Left forelimb (tissue), 1 donor: ENCODE measurements at places on chromosomes 3 and 15.

DNA sequence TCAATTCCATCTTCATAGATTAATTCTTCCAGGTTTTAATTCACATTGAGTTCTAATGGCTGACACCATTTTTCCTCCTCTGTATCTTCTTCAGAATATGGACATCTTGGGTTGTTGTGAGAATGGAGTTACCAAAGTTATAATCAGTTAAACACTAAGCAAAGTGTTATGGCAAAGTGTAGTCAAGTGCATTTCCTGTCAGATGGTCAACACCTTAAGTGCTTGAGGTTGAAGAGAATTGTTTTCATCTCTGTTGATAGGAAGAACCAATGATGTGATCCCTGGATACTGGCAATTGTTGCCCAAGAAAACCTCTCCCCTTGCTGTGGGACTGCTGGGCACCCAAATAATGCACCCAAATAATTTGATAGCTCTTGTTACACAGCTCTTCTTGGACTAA, 102.6 kb upstream of the SATB1 start:
- DNase-seq, result no peak

DNA sequence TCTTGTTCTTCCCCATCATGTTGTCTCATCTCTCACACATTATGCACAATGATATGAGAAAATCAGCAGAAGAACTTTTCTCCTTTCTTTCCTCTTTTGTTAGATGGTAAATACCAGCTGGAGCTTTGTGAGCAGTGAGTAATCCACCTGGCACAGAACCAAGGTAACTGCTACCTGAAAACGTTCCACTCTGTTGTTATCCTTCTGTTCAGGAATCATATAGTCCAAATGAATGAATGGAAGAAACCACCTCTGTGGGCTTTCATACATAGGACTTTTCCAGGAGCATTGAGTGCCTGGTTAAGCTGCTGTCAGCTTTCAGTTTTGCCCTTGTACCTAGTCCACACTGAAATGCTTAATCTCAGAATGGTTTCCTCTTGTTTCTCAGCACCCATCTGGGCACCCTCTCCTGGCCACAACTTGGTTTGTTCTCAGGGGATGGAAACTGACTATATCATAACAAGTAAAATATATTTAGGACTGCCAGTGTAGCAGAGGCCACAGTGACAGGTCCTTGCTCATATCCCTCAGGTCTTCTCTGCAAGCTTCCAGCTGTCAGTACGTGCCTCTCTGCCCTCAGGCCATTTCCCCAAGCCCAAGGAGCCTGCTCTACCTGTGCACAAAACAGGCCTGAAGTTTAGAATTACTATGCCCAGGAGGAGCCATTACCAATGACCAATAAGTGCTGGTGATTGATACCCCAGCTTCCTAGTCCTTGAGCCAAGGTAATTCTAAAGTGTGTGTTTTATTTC, 23.5 kb upstream of the SLC4A7 start:
- no peak for DNase-seq

GRCh38 chr3:109803274-109803673, 465.9 kb upstream of the DPPA4 start:
- DNase-seq, result no peak

- DNase-seq, result no peak
Observed at GRCh38 chr15:83565553-83566159, 88.3 kb upstream of the ADAMTSL3 start.

GRCh38 chr3:143084856-143085731, 34.5 kb upstream of the CHST2 start:
- DNase-seq, result no peak

- DNase-seq, result no peak
Observed at GRCh38 chr3:114329823-114330222, 36.0 kb downstream of the TIGIT start.

DNA sequence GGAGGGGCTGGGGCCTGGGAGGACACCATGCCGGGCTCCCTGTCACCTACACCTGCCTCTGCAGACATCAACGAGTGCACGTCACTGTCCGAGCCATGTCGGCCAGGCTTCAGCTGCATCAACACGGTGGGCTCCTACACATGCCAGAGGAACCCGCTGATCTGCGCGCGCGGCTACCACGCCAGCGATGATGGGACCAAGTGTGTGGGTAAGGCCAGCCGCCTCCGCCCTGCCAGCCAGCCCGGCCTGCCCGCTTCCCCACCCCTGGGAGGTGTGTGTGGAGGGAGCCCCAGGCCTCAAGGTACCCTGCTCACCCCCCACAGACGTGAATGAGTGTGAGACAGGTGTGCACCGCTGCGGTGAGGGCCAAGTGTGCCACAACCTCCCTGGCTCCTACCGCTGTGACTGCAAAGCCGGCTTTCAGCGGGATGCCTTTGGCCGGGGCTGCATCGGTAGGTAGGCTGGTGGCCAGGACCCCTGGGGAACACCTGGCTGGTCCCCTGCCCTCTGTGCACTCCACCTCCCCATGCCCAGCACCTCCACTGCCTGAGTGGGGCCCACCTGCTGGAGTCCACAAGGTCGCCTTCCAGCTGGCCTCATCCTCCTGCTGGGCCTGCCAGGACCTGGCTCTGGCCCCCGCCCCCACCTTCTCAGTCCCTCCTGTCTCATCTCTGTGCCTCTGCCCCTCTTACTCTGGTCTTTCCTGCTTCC, 80.1 kb downstream of the FBLN2 start:
- DNase-seq, result no peak

DNA sequence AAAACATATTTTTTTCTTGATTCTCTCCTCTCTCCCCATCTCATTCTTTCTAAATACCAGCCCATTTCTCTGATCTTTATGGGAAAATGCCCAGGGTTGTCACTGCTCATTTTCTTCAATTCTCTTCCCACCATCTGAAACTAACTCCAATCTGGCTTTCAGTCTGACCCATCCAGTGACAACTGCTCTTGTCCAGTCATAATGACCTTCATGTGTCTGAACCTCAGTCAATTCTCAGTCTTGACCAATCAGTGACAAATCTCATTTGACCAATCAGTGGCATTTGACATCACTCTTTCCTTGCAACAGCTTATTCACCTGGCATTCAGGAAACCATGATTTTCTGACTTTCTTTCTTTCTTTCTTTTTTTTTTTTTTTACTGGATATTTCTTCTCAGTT, 15.1 kb downstream of the VEPH1 start:
- DNase-seq, result no peak

DNA sequence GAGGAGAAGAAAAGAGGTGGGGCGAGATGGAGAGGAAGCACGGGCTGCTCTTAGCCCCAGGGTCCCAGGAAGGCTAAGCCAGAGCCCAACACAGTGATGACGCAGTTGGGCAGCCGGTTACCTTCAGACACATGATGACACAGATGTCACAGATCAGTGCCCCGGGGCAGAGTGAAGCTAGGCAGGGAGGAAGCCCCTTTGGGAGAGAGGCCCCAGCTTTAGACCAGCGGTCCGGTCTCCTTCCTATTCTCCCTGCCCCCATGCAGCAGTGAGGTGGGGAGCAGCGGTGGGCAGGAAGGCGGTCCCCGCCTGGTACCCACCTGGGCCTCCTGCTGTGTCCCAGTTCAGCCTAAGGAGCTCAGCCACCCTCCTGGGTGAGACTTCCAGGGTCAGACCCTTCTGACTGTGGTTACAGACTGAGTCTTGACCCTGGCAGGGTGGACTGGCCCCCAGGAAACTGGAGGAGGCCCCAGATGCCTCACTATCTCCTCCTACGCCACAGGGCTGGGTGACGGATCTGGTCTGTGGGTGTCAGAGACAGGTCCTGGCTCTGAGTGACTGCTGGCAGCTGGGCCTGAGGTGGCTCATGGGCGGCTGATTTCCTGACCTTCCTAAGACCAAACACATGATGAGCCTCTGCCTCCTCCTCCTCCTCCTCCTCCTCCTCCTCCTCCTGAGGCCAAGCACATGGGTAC, 38.8 kb upstream of the LINGO1 start:
- no peak for DNase-seq

DNA sequence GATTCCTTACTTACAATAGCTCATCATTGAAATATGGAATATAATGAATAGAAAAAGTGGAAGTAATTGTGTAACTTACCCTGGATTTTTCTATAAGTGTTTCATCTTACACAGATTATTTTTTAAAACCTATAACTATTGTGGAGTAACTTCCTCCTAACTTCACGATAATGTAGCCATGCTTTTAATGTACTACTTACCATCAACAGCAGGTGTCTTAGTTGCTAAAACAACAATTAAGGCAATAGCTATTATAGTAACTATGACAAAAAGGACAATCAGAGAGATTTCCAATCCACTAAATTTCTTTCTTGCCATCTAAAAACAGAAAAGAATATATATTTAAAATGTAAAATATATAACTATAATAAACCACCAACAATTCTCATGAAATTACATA, 2.6 kb downstream of the SI start:
- DNase-seq, result no peak

GRCh38 chr3:10116138-10116460, 624 bp downstream of the BRK1 start:
- no peak for DNase-seq

DNA sequence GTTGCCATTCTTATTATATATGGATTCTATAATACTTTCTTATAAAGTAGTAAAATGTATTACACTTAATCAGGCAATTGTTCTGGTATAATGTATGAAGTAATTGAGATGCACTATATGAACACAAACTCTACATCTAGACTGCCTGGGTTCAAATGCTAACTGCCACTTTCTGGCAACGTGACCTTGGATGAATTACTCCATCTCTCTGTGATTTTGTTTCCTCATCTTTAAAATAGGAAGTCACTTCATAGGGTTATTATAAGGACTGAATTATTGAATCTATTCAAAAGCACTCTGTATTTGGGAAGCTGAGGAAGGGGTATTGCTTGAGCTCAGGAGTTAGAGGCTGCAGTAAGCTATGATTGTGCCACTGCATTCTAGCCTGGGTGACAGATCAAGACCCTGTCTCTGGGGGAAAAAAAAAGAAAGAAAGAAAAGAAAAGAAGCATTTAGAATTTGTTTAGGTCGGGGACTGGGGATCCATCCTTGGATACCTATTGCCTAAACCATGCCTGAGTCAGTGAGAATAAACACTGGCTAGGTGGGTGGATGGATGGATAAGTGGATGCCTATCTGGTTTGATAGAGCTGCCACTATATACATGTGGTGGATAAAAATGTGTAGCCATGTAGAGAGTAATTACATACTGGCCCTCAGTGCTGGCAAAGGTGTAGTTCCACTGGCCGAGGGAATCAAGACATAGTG, 2.5 kb downstream of the TM4SF1 start:
- DNase-seq, result no peak

GRCh38 chr15:52681441-52681840, 2.3 kb upstream of the ATOSA start:
- DNase-seq, result no peak

DNA sequence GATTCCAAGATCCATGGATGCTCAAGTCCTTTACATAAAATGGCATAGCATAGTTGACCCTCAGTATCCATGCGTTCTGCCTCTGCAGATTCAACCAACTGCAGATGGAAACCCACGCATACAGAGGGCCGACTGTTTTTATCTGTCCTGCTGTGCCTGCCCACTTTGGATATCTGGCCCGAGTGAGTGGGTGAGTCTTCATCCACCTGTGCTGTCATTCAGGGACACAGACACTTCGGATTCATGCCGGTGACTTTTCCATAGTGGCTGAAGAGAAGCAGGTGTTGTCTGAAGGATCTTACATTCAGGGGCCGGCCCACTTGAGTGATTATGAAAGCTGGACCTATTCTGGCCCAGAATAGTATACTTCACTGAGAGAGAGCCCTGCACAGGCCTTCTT, 85.1 kb downstream of the RYR3 start:
- no peak for DNase-seq

DNA sequence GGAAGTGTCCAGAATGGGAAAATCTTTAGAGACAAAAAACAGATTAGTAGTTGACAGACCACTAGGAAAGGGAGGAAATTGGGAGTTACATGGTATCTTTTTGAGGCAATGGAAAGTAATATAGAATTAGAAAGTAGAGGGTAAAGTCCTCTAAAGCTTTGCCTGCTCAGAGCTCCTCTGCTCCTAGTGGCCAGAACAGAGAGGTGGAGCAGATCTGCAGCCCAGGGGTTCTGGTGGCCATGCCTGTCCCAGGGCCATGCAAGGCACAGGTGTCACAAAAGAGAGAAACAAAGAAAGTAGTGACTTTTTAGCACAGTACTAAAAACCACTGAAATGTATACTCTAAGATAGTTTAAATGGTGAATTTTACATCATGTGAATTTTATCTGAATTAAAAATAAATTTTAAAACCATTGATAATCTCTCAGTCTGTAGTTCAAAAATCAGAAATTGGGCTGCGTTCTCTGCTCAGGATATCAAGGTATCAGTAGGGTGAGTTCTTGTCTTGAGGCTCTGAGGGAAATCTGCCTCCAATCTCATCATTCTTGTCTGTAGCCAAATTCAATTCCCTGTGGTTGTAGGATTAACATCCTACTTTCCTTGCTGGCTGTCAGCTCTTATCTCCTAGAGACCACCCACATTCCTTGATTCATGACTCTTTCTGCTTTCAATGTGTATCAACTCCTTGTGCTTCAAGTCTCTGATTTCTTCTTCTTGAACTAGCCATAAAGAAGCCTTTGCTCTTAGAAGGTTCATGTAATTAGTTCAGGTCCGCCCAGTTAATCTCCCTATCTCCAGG, 23.6 kb downstream of the PYGO1 start:
- DNase-seq, result no peak

- no peak for DNase-seq
Observed at GRCh38 chr3:4935347-4935746, 43.9 kb upstream of the BHLHE40 start.

GRCh38 chr15:97014001-97014400, 683.5 kb downstream of the NR2F2 start:
- DNase-seq, result no peak

- no peak for DNase-seq
Observed at GRCh38 chr3:27681249-27681748, 40.8 kb downstream of the EOMES start.

- DNase-seq, result no peak
Observed at GRCh38 chr3:68919000-68919399, 13.3 kb downstream of the TAFA4 start.

DNA sequence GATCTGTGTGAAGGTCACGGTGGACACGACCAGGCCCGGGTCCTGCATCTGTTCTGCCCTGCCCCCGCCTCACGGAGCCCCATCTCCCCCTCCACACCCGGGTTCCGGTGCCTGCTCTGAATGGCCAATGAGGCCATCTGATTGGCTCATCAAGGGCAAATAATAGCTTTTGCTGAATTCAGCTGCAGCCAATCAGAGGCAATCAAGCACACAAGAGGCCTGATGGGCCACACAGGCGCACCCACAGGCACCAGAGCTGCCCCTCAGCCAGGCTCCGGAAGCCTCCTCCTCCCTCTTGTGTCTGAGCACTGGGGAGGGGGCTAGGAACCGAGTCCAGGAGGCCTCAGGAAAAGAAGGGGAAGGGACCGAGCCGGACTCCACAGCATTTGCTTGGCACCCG, 49.5 kb downstream of the CACNA2D2 start:
- no peak for DNase-seq

DNA sequence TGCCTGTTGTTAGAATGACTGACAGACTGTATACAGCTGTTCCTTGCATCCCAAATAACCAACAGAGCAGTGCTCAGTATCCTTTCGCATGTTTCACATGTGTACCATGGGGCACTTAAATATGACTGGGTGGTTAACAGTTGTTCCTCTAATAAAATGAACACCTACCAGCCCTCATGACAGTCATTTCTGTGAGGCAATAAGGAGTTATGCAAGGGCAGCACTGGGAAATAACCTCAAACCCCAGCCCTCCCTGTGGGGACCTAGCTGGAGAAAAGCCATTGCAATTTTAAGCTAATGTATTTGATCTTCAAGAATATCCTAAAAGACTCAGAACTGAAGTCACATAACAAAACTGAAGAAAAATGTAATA, 7.3 kb downstream of the RFT1 start:
- no peak for DNase-seq

- DNase-seq, result no peak
Observed at GRCh38 chr3:42660898-42661297, 7.4 kb downstream of the ZBTB47 start.

GRCh38 chr3:4981665-4982494, 2.6 kb downstream of the BHLHE40 start:
- DNase-seq, result no peak
